ENCODE measurements at places on chromosomes 1 and 21.

DNA sequence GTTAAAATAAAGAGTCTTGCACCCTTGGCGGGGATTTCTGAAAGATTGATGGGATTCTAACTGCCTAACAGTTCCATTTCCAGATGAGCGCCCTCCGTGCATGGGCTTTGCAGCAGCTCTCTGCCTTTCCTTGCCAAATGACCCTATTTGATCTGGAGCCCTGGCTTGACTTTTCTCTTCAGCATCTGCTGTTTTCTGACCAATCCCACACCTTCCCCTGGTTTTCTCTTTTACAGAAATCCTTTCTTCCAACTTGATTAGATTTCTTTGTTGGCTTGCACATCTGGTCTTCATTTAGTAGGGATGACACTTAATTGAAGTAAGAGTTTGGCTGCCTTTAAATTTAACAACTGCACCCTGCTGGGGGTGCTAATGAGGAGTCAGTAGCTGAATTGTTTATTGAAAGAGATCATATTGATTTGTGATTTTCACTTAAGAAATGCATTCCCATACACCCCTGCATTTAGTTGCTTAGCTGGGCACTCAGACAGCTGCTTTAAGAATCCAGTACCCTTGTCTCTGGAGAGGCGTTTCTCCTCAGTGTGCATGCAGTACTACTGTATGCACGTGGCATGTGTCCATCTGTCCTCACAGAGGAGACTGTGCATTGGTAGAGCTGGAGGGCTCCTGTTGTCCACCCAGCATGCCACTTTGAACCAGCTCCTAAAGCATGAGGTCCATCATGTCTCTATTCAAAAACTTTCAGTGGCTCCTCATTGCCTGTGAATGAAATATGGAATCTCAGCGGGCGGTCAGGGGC, 99.7 kb downstream of the NOS1AP start:
- no peak for DNase-seq

DNA sequence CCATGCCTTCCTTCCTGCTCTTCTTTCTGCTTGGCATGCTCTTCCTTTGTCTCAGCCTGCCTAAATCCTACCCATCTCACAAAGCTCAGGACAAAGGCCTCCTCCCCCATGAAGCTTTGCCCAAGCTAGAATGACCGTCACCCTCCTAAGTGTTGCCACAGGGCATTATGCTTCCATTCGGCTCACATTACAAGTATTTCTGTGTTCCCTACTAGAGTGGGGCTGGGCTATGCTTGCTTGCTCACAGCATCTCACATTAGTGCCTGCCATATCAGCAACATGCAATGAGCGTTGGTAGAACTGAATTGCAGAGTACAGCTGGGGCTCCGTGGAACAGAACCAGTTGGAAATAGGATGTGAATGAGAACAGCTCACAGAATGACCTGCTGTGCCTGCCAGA, 82.8 kb downstream of the CD58 start:
- DNase-seq = no peak

DNA sequence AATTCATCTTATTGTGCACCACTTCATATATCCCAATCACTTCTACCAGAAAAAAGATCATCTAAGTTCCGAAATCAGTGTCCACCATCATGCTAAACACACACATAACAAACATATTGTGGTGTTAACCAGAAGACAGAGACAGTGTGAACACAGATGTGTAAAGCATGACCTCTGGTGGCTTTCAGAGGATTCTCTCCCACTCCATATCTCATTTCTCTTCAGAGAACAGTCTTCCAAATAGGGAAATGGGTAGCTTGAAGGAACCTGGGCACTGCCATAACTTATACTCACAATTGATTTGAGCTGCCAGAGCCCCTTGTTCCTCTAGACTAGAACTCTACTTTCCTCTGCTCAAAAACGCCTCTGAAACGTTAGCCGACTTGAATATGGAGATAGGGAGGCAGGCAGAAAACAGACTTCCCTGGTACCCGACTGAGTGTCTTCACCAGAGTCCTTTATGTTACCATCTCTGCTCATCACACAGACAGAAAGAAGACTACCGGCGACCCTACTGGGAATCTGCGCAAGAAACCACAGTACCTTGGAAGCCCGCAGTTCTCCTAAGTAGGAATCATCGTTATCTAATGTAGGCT, 1.8 kb upstream of the ELAPOR1 start:
- DNase-seq = peak; percentile 52

DNA sequence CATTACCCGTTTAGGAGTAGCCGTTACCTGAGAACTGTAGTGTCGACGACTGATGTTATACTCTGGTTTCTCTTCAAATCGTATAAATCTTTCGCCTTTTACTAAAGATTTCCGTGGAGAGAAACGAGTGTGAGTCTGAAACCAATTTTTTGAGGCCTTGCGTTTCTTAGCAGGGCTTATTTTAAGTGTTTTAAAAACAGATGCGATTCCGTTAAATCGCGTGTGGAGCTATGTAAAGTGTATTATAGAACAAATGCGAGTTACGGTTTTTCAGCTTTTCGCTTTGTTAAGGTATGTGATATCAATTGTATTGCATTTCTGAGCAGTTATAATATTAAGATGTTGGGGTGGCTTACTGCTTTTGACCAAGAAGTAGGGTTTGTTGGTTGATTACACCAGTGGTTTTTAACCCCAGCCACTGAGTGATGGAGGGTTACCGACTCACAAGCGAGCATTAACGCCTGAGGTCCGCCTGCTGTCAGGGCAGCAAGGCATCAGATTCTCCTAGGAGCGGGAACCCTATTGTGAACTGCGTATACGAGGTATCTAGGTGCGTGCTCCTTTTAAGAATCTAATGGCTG, 18.0 kb downstream of the KIAA2013 start:
- peak; percentile 97 for DNase-seq

- no peak for DNase-seq
Measured at GRCh38 chr1:90723590-90724108, 6.5 kb upstream of the BARHL2 start.

Measured in hippocampal formation (tissue), 2 donors.